GM04504 (cell line): ENCODE measurements at places on chromosomes 7 and 10.

DNA sequence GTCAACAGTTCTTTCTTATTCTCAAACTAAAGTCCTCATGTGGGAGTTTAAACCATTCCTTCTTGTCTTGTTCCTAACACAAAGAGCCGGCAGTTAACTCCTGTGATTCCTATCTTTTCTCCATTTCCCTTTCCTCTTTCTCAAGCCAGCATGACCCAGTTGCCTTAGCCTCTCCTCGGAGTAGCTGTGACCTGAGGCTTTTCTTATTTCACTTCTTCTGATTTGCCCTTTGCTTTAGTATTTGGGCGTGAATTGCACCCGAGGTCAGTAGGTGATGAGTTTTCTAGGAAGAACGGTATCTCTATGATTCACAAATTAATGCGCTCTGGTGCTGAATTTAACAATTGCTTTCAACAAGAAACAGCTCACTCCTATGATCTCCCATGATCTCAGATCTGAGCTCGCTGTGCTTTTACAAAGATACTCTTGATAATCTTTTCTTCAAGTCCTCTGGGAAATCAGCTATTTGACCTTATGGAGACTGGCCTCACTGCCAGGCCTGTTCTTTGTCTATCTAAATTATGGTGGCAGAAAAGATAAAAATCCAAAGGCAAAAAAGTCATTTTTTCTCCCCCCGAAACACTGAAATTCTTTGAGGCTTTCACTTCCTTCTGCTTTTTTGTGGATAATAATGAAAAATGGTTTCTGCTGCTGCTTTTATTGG, 184.6 kb downstream of the JCAD start:
- no peak for DNase-seq

DNA sequence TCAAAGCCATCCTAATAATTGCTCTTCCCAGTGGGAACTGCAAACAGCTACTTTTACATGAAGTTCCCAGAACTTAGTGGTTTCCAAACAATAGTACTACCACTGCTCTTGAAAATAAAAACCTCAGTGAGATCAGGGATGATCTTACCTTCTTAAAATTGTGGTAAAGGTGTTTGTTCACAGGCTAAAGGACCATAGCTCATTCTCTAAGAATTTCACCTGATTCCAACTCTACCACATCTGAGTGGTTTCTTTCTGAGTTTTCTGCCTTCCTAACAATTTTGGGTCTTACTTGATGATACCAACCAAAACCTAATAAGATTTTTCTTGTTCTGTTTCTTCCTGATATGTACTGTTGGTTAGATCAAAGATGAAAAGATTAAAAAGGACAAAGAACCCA, 45.6 kb upstream of the AGBL3 start:
- DNase-seq: no peak

GRCh38 chr7:144384071-144384470, 19.4 kb downstream of the NOBOX start:
- no peak for DNase-seq

DNA sequence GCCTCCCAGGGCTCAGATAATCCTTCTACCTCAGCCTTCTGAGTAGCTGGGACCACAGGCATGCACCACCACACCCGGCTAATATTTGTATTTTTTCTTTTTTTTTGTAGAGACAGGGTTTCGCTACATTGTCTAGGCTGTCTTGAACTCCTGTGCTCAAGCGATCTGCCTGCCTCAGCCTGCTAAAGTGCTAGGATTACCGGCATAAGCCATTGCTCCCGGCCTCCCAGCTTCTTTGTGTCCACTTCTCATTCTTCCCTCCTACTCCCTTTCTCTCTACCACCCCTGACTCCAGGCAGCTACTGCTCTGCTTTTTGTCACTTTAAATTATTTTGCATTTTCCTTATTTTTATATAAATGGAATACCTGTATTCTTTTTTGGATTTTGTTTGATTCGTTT, 83.4 kb downstream of the PALS2 start:
- no peak for DNase-seq

DNA sequence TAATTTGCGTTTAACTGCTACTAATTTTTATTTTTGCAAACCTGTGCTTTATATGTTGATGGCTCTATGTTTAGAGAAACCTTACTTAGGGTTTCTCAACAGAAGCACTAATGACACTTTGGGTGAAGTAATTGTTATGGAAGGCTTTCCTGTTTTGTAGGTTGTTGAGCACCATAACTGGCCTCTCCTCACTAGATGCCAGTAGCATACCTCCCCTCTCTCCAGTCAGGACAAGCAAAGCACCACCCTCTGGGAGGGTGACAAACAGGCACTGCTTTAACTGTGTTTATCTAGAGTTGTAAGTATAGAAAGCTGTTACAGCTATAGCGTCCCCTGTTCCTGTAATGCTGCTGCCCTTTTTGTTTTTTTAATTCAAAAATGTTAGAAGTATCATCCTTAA, 60.9 kb downstream of the WAC start:
- no peak for DNase-seq

DNA sequence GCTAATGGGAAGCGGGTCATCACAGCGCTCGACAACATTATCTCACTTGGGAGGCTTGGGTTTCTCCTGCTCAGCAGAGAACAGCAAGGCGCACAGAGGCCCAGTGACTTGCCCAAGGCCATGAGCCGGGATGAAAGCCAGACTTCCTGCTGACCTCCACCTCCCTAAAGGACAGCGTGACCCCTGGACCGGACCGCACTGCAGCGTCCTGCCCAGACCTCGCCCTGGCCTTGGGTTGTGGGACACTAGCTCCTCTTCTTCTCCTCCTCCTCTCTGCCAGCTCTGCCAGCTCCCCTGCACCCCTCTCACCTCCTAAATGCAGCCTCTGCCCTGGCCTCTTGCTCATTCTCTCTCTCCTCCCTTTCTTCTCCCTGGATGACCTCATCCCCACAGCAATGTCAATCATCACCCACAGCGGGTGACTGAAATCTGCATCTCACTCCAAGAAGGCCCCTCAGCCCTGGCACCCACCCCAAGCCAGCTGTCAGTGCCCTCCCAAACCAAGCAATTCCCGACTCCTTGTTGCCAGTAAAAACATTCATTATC, 19.4 kb downstream of the SPOCK2 start:
- no peak for DNase-seq

GRCh38 chr10:76774987-76775603, 862.5 kb downstream of the KCNMA1 start:
- no peak for DNase-seq

GRCh38 chr7:71133232-71133622, 1.3 kb downstream of the GALNT17 start:
- DNase-seq: no peak
